ENCODE measurements at places on chromosomes 4 and X.

DNA sequence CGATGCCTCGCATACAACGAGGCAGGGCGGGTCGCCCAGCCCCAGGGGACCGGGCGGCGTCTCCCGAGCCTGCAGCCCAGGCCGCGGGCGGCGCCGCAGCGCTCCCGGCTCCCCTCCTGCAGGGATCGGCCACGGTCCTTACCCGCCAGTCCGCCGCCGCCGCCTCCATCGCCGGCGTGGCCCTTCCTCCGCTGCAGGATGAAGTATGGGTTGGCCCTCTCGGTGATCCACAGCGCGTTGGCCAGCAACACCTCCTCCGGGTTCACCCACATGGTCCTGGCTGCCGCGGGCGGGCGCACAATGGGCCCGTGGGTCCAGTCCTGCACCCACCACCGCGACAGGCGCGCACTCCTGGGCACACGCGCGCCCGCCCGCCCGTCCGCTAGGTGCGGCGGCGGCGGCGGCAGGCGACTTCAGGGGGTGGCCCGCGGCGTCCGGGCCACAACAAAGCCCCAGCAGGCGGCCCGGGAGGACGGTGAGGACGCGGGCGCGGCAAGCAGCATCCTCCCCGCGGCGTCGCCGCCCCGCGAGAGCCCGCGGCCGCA is 339 bp downstream of the TBC1D9 start:
- ATAC-seq = peak; percentile 56

DNA sequence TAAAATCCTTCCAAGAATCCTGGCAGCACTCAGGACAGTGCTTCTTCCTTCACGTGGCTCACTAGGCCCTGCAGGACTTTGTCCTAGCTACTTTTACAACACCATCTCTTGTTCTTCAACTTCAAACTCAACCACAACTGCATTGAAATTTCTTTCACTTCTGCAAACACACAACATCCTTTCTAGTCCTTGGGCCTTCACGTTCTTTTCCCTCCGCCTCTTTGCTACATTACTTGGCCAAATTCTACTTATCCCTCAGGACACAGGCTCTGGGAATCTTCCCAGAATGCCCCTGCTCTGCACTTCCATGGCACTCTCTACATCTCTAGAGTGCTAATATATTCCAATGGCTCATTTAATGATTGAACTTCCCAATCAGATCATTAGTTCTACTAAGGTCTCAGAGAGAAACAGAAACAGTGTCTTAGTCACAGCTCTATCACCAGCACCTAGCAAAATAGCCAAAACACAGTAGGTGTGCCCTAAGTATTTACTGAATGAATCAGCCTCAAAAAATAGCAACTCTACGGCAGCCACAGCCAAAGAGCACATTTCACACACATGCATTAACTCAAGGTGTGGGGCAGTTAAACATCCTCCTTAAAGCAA is 73.3 kb downstream of the MANBA start:
- peak; percentile 79 for ATAC-seq

DNA sequence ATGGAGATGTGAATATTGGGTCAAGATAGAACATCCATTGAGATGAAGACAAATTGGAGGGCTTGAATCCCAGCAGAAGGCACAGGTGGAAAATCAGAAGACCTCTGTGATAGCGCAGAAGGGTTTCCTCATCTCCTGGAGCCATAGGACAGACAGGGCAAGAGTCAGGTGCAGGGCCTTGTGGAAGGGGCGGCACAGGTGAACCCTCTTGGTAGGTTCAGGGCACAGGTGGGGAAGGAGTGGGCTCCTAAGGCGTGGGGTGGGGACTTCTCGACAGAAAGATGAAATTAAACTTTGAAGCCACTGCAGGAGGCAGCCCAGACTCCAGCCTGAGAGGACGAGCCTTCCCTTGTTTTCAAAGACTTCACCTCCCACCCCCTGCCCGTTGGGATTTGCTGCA is 9.3 kb upstream of the RGS12 start:
- ATAC-seq = no peak

- no peak for ATAC-seq
Measured at GRCh38 chr4:137090951-137091350, 441.3 kb downstream of the PCDH18 start.

- ATAC-seq = no peak
Measured at GRCh38 chr4:132114885-132115284, 1034.2 kb upstream of the PCDH10 start.

- no peak for ATAC-seq
Measured at GRCh38 chr4:39812500-39812899, 114.6 kb downstream of the UBE2K start.

DNA sequence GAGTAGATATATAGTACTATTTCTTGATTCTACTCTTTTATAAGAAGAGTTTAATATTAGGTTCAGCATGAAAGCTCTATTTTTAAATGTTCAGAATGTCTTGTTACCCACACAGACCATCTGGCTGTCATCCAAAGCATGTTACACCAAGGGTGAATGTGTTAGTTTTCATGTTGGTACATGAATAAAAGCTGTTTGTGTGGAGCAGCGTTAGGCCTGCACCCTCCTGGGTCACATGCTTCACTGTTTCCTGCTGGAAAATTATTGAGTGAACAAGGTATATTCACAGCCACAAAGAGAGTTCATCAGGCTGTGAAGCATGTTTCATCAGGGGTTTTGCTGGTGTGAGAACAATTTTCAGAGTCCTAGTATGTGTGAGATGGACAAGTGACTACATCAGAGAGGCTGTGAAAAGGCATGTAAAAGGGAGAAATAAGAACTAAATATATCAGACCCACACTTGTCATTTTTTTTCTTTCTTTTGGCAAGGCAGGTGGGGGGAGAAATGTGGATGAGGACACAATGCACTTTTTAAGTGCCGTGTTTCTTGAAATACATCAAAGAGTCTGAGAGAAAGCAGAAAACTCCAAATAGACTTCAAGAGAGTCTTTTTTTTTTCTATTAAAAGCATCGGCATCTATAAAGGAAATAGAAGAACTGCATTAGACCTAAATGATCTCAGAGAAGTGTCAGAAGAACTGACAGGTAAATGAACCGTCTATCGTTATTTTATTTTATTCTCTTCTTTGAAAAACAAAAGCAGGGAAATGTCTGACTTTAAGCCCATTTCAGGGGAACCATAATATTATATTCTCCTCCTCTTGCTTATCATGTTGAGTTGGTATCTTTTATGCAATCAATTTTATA is 2429.7 kb downstream of the PCDH7 start:
- ATAC-seq = peak; percentile 37

GRCh38 chr4:185654965-185655554 is 119.8 kb upstream of the PDLIM3 start:
- no peak for ATAC-seq

GRCh38 chrX:51608126-51608525 is 10.6 kb downstream of the CENPVL3 start:
- ATAC-seq = no peak

GRCh38 chr4:78551420-78552351 is at the start of gene ANXA3:
TSS of gene ANXA3 (plus strand) at chr4:78551770. CDS start at chr4:78554474, 2,704 bp downstream.
- ATAC-seq = peak; percentile 86

All from esophagus mucosa (tissue), 1 donor.